Activated CD4-positive, alpha-beta T cell treated with anti-CD3 and anti-CD28 coated beads for 36 hours (primary cell): ENCODE measurements at places on chromosomes 11 and 22. TPM values are rescaled to one million over a fixed set of nuclear protein-coding genes. Genes with fewer than 3 reads are reported as not detected.

Gene OR2D2
- 0.44 TPM for total RNA-seq

Gene OR2AG2
- 0.26 TPM for total RNA-seq

Gene DDI1
- total RNA-seq = not detected

Gene KCTD14
- 0.21 TPM for total RNA-seq

DNA sequence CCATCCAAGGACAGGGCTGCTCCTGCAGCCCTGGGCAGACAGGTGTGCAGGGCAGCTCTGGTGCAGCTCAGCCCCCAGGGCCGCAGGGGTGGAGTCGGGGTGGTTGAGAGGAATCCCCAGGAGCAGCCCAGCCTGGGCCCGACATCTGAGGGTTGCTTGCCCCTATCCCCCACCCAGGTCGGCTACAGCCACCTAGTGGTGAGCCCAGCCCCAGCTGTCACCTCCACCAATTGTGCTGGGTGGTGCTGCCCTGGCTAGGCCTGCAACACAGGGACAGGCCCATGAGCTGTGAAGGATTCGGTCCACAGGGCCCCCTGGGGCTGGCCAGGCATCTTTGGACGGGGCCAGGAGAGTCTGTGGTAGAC is 29.6 kb downstream of the RTN4R start:
- H3K36me3 ChIP-seq = no peaks in the 10 kb centered on the region
- H3K27ac ChIP-seq = peak overlapping the region; percentile 65
- no peak overlapping the region for H3K4me3 ChIP-seq

- H3K36me3 ChIP-seq = no peaks in the 10 kb centered on the region
- no peak overlapping the region for H3K4me3 ChIP-seq
- H3K4me1 ChIP-seq = peaks cover 13% of the 10 kb centered on the region
- H3K27ac ChIP-seq = no peak overlapping the region
- H3K27me3 ChIP-seq = peaks cover 2% of the 10 kb centered on the region
Observed at GRCh38 chr11:10324474-10324873, 19.6 kb downstream of the ADM start.

- peaks cover 11% of the 10 kb centered on the region for H3K27me3 ChIP-seq
- no peak for DNase-seq
- H3K4me3 ChIP-seq = no peak overlapping the region
- H3K27ac ChIP-seq = no peak overlapping the region
Observed at GRCh38 chr22:49063545-49063890, 764.2 kb downstream of the BRD1 start.

DNA sequence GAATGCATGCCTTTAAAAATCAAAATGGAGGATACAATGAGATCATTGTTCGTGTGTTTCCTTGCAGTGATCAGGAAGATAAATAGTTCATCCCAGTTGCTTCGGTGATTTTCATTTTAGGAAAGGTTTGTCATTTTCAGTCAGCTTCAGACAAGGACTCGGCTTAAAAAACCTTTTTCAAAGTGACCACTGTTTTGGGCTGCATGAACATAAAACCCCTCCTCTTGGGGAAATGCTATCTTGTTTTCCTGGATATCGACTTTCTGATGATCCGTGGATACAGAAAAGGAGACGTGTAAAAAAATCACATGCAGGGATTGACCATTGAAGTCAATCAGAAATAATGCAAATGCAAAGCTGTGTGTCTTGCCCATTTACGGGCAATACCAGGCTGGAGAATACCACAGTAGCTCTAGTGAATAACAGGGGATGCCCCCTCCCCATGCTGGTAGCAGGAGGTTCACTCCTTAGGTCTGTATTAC is 146.8 kb downstream of the MAML2 start:
- no peak overlapping the region for H3K4me3 ChIP-seq
- H3K4me1 ChIP-seq = peaks cover 93% of the 10 kb centered on the region
- H3K36me3 ChIP-seq = peaks cover 56% of the 10 kb centered on the region
- peak overlapping the region; percentile 81 for H3K27ac ChIP-seq
- no peaks in the 10 kb centered on the region for H3K27me3 ChIP-seq
- no peak for DNase-seq

DNA sequence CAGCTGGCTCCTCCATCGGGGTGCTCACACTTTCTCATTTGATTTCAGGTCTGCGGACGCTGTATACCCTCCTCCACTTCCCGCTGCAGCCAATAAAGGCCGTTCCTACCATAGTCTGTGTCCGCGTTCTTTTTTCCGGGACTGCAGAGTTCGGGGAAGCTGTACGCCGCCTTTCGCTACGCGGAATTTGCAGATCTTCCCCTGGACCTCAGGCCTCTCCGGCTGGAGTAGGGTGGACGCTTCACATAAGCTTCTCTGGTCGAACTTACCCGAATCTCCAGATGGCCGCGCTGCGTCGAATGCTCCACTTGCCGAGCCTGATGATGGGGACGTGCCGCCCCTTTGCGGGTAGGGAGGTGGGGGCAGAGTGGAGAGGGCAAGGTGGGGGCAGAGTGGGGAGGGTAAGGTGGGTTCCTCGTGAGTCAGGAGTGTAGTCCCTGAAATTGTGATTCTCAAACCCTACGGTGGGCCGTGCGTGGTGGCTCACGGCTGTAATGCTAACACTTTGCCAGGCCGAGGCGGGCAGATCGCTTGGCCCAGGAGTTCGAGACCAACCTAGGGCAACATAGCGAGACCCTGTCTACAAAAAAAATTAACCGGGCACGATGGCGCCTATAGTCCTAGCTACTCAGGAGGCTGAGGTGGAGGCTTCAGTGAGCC is 617 bp downstream of the CSKMT start:
- H3K36me3 ChIP-seq = peaks cover 56% of the 10 kb centered on the region
- peak overlapping the region; percentile 89 for H3K27ac ChIP-seq
- peak; percentile 71 for DNase-seq
- peaks cover 42% of the 10 kb centered on the region for H3K4me1 ChIP-seq
- peak overlapping the region; percentile 93 for H3K4me3 ChIP-seq
- no peaks in the 10 kb centered on the region for H3K27me3 ChIP-seq

DNA sequence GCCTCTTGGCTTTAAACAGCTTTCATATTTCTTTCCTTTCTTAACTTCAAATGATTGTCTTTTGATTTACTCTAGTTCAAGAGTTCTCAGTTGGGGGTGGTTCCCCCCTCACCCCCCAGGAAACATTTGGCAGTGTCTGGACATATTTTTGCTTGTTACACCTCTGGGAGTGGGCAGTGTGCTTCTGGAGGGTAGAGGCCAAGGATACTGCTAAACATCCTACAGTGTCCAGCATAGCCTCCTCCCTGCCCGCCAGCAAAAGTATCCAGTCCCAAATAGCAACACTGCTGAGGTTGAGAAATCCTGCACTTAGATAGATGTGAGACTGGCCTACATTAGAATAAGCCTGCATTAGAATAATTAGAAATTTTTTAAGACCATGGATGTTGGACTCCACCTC is 3.2 kb downstream of the PPP6R3 start:
- peaks cover 60% of the 10 kb centered on the region for H3K4me1 ChIP-seq
- no peaks in the 10 kb centered on the region for H3K27me3 ChIP-seq
- peak overlapping the region; percentile 93 for H3K4me3 ChIP-seq
- H3K27ac ChIP-seq = peak overlapping the region; percentile 47
- H3K36me3 ChIP-seq = peaks cover 26% of the 10 kb centered on the region
- no peak for DNase-seq

GRCh38 chr11:119320776-119321524 is 4.0 kb upstream of the MCAM start:
- DNase-seq = peak; percentile 77
- peak overlapping the region; percentile 74 for H3K27ac ChIP-seq
- peaks cover 27% of the 10 kb centered on the region for H3K4me1 ChIP-seq
- peaks cover 4% of the 10 kb centered on the region for H3K27me3 ChIP-seq

GRCh38 chr11:63933459-63933858 is 5.3 kb upstream of the NAA40 start:
- no peak overlapping the region for H3K27ac ChIP-seq
- H3K4me3 ChIP-seq = no peak overlapping the region
- H3K36me3 ChIP-seq = no peaks in the 10 kb centered on the region
- H3K4me1 ChIP-seq = peaks cover 9% of the 10 kb centered on the region
- DNase-seq = no peak

GRCh38 chr11:27456140-27456794 is 16.3 kb downstream of the LGR4 start:
- H3K4me1 ChIP-seq = no peaks in the 10 kb centered on the region
- no peaks in the 10 kb centered on the region for H3K36me3 ChIP-seq
- no peak for DNase-seq
- no peak overlapping the region for H3K27ac ChIP-seq
- peaks cover 2% of the 10 kb centered on the region for H3K27me3 ChIP-seq

- H3K4me3 ChIP-seq = no peak overlapping the region
- H3K27ac ChIP-seq = no peak overlapping the region
- DNase-seq = no peak
- no peaks in the 10 kb centered on the region for H3K4me1 ChIP-seq
- H3K36me3 ChIP-seq = peaks cover under 1% of the 10 kb centered on the region
Observed at GRCh38 chr22:31094021-31094551, 13.0 kb downstream of the SMTN start.

DNA sequence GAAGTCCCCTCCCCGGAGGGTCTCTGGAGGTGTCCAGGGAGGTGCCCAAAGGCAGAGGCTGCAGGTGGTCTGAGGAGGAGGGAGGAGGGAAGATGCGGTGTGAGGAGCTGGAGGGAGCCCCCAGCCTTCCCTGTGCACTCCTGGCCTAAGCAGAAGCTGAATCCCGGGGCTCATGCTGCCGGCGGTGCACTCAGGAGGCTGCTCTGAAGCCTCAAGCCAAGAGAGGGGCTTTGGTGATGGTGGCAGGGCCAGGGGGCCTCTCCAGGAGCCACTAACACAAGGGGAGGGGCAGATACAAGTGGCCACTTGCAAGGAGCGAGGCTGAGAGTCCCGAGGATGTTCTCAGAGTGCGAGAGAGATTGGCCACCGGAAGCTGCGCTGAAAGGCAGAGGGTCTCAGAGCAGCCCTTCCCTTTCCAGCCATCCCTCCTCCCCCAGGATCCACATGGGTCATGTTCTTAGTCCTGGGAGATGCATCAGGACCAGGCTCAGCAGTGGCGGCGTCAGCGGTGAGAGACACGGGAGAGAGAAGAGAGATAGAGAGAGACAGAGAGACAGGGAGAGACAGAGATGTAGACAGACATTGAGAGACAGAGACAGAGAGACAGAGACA is 774 bp upstream of the MRGPRG start:
- peaks cover 12% of the 10 kb centered on the region for H3K4me1 ChIP-seq
- no peaks in the 10 kb centered on the region for H3K36me3 ChIP-seq
- H3K4me3 ChIP-seq = no peak overlapping the region
- H3K27ac ChIP-seq = no peak overlapping the region
- H3K27me3 ChIP-seq = peaks cover 9% of the 10 kb centered on the region

GRCh38 chr11:126742582-126742981 is 258.0 kb downstream of the KIRREL3 start:
- H3K27me3 ChIP-seq = peaks cover 2% of the 10 kb centered on the region
- no peaks in the 10 kb centered on the region for H3K4me1 ChIP-seq
- H3K27ac ChIP-seq = no peak overlapping the region
- H3K36me3 ChIP-seq = no peaks in the 10 kb centered on the region
